ENCODE measurements at places on chromosomes 12 and 14.

DNA sequence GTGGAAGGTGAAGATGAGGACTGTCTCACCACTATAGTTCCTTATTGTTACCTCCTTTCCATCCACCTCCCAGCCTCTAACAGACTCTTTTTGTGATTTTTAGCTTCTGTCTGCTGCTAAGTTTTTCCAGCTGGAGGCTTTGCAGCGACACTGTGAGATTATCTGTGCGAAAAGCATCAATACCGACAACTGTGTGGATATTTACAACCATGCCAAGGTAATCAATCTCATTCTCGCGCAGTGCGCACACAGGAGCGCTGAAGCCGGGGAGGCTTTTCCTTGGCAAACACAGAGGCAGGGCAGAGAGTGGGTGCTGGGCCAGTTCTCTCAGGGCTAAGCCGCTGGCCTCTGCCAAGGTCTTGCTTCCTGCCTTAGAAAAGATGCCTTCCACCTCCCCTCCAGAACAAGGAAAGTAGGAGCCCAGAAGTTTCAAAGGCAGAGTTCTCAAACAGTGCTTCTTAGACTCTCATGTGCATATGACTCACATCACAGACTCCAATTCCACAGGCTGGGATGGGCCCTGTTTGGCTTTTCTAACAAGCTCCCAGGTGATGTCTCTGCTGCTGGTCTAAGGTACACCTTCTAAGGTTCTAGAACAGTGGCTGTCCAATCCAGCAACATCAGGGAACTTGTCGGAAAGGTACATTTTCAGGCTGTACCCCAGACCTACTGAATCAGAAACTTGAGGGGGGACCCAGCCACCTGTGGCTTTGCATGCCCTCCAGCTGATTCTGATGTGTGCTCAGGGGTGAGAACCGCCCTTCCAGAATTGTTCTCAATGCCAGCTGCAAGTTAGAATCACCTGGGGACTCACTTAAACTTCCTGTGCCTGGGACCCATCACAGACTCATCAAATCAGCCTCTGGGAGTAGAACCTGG lies 33.8 kb upstream of the PWP1 start:
- H3K27me3 ChIP-seq, result no peaks in the 10 kb centered on the region
- H3K4me1 ChIP-seq, result no peaks in the 10 kb centered on the region
- no peak overlapping the region for H3K4me3 ChIP-seq
- H3K36me3 ChIP-seq, result no peaks in the 10 kb centered on the region
- DNase-seq, result no peak

GRCh38 chr12:1552171-1552570 lies 42.2 kb downstream of the FBXL14 start:
- H3K36me3 ChIP-seq, result no peaks in the 10 kb centered on the region
- no peak for DNase-seq
- no peak overlapping the region for H3K4me3 ChIP-seq
- H3K4me1 ChIP-seq, result no peaks in the 10 kb centered on the region
- H3K27me3 ChIP-seq, result peaks cover 14% of the 10 kb centered on the region

DNA sequence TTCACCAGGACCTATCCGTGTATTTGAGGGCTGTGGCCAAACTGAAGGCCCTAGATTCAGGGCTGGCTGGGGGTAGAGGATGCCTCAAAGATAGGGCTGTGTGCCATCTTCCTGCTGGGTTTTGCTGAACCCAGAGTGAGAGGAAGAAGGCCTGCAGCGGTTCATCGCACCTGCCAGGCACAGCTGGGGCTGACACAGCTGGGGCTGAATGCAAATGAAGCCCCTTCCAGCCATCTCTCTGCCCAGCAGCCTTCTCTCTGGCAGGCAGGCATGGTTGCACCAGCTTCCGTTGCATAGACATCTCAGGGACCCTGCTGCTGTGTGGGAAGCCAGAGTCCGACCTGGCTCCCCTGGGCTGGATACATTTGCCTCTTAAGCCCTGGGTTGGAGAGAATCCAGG lies 152.4 kb downstream of the TSPAN9 start:
- H3K27me3 ChIP-seq, result peaks cover 3% of the 10 kb centered on the region
- no peak overlapping the region for H3K4me3 ChIP-seq
- no peak overlapping the region for H3K27ac ChIP-seq
- DNase-seq, result no peak
- H3K36me3 ChIP-seq, result no peaks in the 10 kb centered on the region
- H3K4me1 ChIP-seq, result no peaks in the 10 kb centered on the region

DNA sequence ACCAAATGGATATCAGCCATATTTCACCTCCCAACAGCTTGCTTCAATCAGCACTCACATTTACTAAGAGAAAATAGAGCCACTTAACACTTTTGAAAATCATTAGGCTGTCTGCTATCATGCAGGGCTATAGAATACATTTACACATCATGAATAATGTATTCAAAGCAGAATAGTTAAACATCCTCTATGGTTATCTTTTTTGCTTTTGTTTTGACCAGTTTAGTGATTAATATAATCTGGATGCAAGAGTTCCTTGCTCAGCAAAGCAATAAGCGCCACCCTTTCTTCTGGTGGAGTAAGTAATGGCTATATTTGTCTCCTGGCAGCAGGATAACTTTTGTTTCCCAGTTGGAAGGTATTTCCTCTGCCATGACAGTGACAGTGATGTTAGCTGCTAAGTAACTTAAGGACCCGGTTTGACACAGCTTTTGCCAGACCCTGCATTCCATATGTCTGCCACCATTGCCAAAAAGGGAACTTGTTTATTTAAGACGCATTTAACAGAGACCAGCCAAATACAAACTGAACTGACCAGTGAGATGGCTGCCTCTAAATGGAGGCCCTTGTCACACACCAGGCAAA lies 70.3 kb upstream of the NR2C1 start:
- H3K27ac ChIP-seq, result no peak overlapping the region
- peaks cover 2% of the 10 kb centered on the region for H3K4me1 ChIP-seq
- H3K4me3 ChIP-seq, result no peak overlapping the region
- no peaks in the 10 kb centered on the region for H3K36me3 ChIP-seq
- H3K27me3 ChIP-seq, result no peaks in the 10 kb centered on the region

GRCh38 chr14:75539162-75539560 lies 16.9 kb downstream of the BATF start:
- H3K4me3 ChIP-seq, result no peak overlapping the region
- DNase-seq, result no peak
- peak overlapping the region; percentile 84 for H3K27ac ChIP-seq
- peaks cover 89% of the 10 kb centered on the region for H3K4me1 ChIP-seq
- H3K36me3 ChIP-seq, result peaks cover 4% of the 10 kb centered on the region

DNA sequence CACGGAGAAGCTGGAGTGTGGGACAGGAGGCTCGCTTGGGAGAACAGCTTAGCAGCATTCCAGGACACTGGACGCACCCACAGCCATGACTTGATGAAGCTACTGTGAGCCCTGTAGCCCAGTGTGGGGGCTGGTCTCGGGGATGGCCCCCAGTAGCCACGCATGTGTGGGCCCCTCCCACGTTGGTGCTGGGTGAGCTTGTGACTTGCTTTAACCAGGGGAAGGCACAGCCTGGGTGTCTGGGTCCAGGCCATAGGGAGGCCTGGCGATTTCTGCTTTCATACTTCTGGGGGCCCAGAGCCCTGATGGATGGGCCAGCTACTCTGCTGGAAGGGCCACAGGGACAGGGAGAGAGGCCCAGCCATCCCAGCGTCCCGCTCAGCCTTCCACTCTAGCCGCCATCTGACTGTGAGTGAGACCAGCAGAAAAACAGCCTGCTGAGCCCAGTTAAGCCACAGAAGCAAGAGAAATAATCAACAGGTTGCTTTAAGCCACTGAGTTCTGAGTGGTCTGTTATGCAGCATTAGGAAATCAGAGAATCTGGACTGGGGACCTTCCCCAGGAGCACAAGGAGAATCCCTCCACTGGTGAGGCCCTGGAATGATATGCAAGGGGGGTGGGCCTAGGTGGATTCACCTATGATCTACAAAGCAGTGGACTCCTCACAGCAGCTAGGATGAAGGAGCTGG lies 16.1 kb downstream of the DIO3 start:
- no peaks in the 10 kb centered on the region for H3K4me1 ChIP-seq
- H3K4me3 ChIP-seq, result no peak overlapping the region
- no peaks in the 10 kb centered on the region for H3K36me3 ChIP-seq
